Upper lobe of right lung (tissue), 1 donor: ENCODE measurements at places on chromosomes 12 and 14.

DNA sequence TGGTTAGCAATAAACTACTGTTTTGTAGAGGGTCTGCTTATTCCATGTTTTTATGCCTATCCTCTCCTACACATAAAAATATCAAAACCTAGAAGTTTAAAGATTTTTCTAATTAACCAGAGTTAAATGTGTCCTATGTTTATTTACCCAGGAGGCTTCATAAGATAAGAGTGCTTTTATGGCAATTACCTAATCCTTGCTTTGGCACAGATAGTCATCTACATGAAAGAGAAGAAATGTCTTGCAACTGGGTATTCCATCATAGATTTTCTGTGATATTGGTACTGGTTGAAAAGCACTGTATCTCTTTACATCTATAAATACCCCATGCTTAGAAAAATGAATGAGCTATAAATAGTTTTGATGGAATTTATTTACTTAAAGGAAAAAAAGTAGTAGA lies 277.1 kb downstream of the CPNE8 start:
- no peak overlapping the region for H3K4me3 ChIP-seq
- H3K27ac ChIP-seq: no peak overlapping the region
- no peak for DNase-seq
- H3K36me3 ChIP-seq: no peaks in the 10 kb centered on the region

DNA sequence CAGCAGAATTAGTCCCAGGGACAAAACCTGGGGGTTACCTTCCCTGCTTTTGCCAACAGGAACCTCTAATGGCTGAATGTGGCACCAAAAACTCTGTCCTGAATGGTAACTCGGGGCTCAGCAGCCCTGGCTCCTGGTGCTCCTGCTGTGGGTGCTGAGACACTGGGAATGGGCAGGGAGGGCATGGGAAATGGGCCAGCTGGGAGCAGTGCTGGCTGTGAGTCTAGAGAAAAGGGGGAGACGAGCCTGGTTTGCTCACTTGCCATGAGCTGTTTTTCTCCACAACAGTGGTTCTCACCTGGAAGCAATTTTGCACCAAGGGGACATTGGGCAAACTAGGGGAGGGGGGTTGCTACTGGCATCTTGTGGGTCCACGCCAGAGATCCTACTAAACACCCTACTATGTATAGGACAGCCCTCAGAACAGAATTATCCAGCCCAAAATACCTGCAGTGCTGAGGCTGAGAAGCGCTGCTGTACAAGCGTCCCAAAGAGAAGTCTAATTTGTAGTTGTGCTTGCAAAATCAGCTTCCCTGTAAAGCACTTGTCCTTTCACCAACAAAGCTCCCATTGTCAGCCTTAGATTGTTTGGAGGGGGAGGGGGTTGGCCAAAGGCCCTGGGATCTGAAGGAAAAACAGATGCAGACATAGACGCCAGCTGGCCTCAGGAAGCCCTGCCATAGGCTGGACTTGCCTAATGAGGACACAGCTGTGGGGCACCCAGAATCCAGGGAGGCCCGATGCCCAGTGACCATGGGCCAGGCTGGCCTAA lies 3.6 kb downstream of the LRRC74A start:
- no peak for DNase-seq
- peaks cover 6% of the 10 kb centered on the region for H3K4me1 ChIP-seq
- H3K27me3 ChIP-seq: no peaks in the 10 kb centered on the region
- H3K27ac ChIP-seq: peak overlapping the region; percentile 17
- H3K4me3 ChIP-seq: no peak overlapping the region
- H3K36me3 ChIP-seq: no peaks in the 10 kb centered on the region

DNA sequence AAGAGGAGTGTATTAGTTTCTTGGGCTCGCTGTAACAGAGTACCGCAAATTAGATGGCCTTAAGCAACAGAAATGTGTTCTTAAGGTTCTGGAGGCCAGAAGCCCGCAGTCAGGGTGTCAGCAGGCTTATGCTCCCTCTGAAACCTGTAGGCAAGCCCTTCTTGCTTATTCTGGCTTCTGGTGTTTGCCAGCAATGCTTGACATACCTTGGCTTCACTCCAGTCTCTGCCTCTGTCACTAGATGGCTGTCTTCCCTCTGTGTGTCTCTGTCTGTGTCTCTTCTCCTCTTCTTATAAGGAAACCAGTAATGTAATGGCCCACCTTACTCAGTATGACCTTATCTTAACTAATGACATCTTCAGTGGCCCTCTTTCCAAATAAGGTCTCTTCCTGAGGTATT lies 85.1 kb downstream of the DERA start:
- H3K27me3 ChIP-seq: no peaks in the 10 kb centered on the region
- no peaks in the 10 kb centered on the region for H3K4me1 ChIP-seq
- H3K36me3 ChIP-seq: no peaks in the 10 kb centered on the region
- no peak overlapping the region for H3K27ac ChIP-seq
- H3K4me3 ChIP-seq: no peak overlapping the region

- H3K36me3 ChIP-seq: no peaks in the 10 kb centered on the region
- no peaks in the 10 kb centered on the region for H3K27me3 ChIP-seq
- DNase-seq: no peak
- no peaks in the 10 kb centered on the region for H3K4me1 ChIP-seq
Observed at GRCh38 chr12:31797230-31797872, 68.5 kb upstream of the AMN1 start.

- no peaks in the 10 kb centered on the region for H3K27me3 ChIP-seq
- H3K4me3 ChIP-seq: no peak overlapping the region
- H3K27ac ChIP-seq: no peak overlapping the region
- H3K4me1 ChIP-seq: no peaks in the 10 kb centered on the region
- DNase-seq: no peak
Observed at GRCh38 chr14:95431199-95432143, 85.0 kb downstream of the SYNE3 start.

GRCh38 chr12:57008178-57008577 lies 1.8 kb upstream of the ZBTB39 start:
- H3K4me1 ChIP-seq: peaks cover 13% of the 10 kb centered on the region
- no peaks in the 10 kb centered on the region for H3K27me3 ChIP-seq
- H3K36me3 ChIP-seq: peaks cover 16% of the 10 kb centered on the region

DNA sequence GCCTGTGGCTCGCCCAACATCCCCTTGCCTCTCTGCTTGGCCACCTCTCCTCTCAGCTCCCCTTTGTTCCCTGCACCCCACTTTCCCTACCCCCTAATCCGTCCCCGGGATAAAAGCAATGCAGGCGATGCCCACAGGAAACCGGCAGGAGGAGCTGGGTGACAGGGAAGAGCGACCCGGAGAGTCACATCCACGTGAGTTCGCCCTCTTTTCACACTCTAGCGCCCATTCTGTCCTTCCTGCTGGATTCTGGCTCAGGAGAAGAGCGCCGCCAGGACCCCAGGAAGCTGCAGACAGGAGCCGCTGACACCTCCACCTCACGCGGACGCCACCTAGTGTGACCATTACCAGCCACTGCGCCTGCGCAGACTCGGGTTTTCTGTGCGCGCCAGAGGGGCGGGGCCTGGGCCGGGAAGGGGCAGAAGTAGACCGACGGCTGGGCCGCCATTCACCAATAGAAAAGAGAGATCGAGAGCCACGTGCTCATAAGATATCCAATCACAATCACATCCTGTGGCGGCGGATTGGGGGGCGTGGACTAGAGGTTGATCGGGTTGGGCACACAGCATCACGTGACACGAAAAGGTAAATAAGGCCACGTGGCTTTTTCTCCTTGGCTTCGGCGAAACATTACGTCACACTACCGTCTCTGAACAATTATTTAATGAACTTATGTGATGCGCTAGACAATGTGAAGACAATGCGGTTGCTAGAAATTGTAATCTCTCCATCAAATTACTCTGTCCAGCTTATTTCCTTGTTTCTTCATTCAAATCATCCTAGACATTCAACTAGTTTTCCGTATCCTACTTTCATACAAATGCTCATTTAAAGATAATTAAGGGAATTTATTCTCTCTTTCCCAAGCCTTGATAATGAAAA lies 10.1 kb downstream of the PLA2G1B start:
- peak; percentile 100 for DNase-seq
- H3K36me3 ChIP-seq: no peaks in the 10 kb centered on the region
- no peaks in the 10 kb centered on the region for H3K27me3 ChIP-seq

- H3K27ac ChIP-seq: no peak overlapping the region
- DNase-seq: no peak
- no peaks in the 10 kb centered on the region for H3K36me3 ChIP-seq
- H3K4me3 ChIP-seq: no peak overlapping the region
Observed at GRCh38 chr12:49813131-49813530, 15.1 kb downstream of the NCKAP5L start.

GRCh38 chr12:120472521-120472920 lies 3.0 kb upstream of the SRSF9 start:
- no peaks in the 10 kb centered on the region for H3K27me3 ChIP-seq
- H3K27ac ChIP-seq: no peak overlapping the region
- peaks cover 11% of the 10 kb centered on the region for H3K4me1 ChIP-seq
- H3K36me3 ChIP-seq: peaks cover 1% of the 10 kb centered on the region

DNA sequence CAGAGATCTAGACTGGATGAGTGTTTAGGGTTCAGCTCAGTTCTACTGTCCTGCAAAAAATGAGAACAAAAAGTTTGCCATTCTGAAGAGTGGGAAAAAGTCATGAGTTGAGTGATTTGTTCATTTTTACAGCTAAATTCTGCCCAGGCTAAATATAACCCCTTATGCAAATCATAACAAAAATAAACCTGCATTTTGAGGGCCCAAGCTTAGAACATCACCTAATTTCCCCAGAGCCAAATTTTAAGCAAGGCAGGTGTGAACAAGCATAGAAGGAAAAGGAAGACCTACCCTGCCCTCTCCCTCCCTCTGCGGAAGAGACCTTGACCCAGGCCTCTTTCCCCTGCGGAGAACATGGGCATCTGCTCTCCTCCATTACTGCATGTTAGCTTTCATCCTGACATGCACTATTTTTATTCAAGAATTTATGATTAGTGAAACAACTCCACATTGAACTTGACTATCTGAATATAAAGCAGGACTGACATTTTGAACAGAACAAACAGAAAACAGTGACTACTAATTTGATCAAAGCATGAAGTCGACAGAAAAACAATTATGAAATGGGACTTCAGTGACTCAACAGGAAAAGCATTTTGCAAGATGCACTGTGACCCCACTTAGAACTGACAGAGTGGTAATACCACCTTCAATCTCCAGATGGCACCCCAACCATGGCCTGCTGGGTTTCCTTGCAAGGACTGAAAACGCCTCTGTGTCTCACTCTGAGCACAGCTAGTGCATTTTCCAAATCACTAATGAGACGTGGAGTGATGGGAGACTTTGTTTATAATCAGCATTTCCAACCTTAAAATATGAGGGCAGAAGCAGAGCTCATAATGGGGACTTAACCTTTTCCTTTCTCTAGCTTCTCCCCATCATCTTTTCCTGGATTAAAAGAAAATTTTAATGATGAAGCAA lies 30.9 kb upstream of the SELPLG start:
- DNase-seq: peak; percentile 77
- no peak overlapping the region for H3K4me3 ChIP-seq
- H3K27ac ChIP-seq: peak overlapping the region; percentile 83
- H3K27me3 ChIP-seq: no peaks in the 10 kb centered on the region
- H3K4me1 ChIP-seq: peaks cover 53% of the 10 kb centered on the region

- no peaks in the 10 kb centered on the region for H3K27me3 ChIP-seq
- peaks cover 14% of the 10 kb centered on the region for H3K36me3 ChIP-seq
- DNase-seq: no peak
- no peak overlapping the region for H3K4me3 ChIP-seq
Observed at GRCh38 chr14:95421741-95422140, 94.7 kb downstream of the SYNE3 start.

GRCh38 chr14:87108726-87109125 lies 884.3 kb downstream of the GALC start:
- no peaks in the 10 kb centered on the region for H3K36me3 ChIP-seq
- no peaks in the 10 kb centered on the region for H3K27me3 ChIP-seq
- no peaks in the 10 kb centered on the region for H3K4me1 ChIP-seq
- no peak overlapping the region for H3K27ac ChIP-seq
- no peak for DNase-seq

GRCh38 chr14:34172173-34172451 lies 221.2 kb upstream of the EGLN3 start:
- no peaks in the 10 kb centered on the region for H3K36me3 ChIP-seq
- no peak for DNase-seq
- H3K4me1 ChIP-seq: peaks cover 4% of the 10 kb centered on the region
